ENCODE measurements at places on chromosomes 7 and 10. TPM values are rescaled to one million over a fixed set of nuclear protein-coding genes. Genes with fewer than 3 reads are reported as not detected.

Gene EVX1
- total RNA-seq: not detected

Gene CTNNA3
- 0.13 TPM for total RNA-seq

Gene FXYD4
- total RNA-seq: not detected

Gene SPAM1
- total RNA-seq: not detected

Gene LIPN
- not detected for total RNA-seq

Gene ANKRD7
- total RNA-seq: 0.31 TPM

Gene STYXL1
- 25.6 TPM for total RNA-seq

Gene THSD7A
- total RNA-seq: 0.03 TPM

Gene LRRC61
- 31.1 TPM for total RNA-seq

Gene OR2A1
- total RNA-seq: not detected

Gene UNCX
- not detected for total RNA-seq

Gene ANKRD61
- not detected for total RNA-seq

Gene VIPR2
- total RNA-seq: not detected

Gene UCN3
- total RNA-seq: not detected

Gene ABCC2
- total RNA-seq: 0.24 TPM

Gene VPS37D
- total RNA-seq: 0.21 TPM

Gene COL17A1
- total RNA-seq: not detected

Gene CLCN1
- not detected for total RNA-seq

Gene NUPR2
- total RNA-seq: not detected

Gene SLC26A3
- total RNA-seq: 0.53 TPM

Gene LRRC17
- not detected for total RNA-seq

Gene TEX47
- total RNA-seq: not detected

Gene STEAP4
- 0.13 TPM for total RNA-seq

Gene CLDN3
- total RNA-seq: not detected

Gene PON3
- 0.64 TPM for total RNA-seq

Gene ITGB1
- 9.8 TPM for total RNA-seq

Gene ADCY1
- 1.4 TPM for total RNA-seq

Gene GIMAP7
- total RNA-seq: 3.4 TPM

Gene HIP1
- 6.6 TPM for total RNA-seq

Gene MEST
- total RNA-seq: 8.2 TPM

Gene TRIL
- not detected for total RNA-seq

Gene RARRES2
- 2.2 TPM for total RNA-seq

Gene EIF4EBP2
- total RNA-seq: 48.5 TPM

Gene KCNH2
- total RNA-seq: 0.18 TPM

Gene GIMAP8
- total RNA-seq: 6.2 TPM

Gene NPC1L1
- total RNA-seq: 0.08 TPM

Gene CHCHD3
- total RNA-seq: 89.3 TPM

Gene LRMDA
- not detected for total RNA-seq

Gene ATOH7
- not detected for total RNA-seq

Gene RPA3
- 101 TPM for total RNA-seq

Gene ETV1
- total RNA-seq: 0.28 TPM

Gene GRID2IP
- total RNA-seq: not detected

Gene PLEKHS1
- not detected for total RNA-seq

Gene FKBP6
- total RNA-seq: not detected

Gene OR2A12
- not detected for total RNA-seq

Gene EGFR
- 0.16 TPM for total RNA-seq

Gene KLLN
- 2.0 TPM for total RNA-seq

Gene FAM25C
- total RNA-seq: not detected

Gene SLC18A2
- not detected for total RNA-seq

Gene SEMA3C
- 0.19 TPM for total RNA-seq

Gene SLC26A4
- not detected for total RNA-seq

Gene SEC24C
- total RNA-seq: 91.7 TPM

Gene CFAP46
- total RNA-seq: not detected

Gene MYPN
- not detected for total RNA-seq
